Naive thymus-derived CD8-positive, alpha-beta T cell (primary cell): ENCODE measurements at places on chromosomes 5 and 9. TPM values are rescaled to one million over a fixed set of nuclear protein-coding genes. Genes with fewer than 3 reads are reported as not detected.

Gene PCDHGA2
- total RNA-seq: 0.16 TPM

DNA sequence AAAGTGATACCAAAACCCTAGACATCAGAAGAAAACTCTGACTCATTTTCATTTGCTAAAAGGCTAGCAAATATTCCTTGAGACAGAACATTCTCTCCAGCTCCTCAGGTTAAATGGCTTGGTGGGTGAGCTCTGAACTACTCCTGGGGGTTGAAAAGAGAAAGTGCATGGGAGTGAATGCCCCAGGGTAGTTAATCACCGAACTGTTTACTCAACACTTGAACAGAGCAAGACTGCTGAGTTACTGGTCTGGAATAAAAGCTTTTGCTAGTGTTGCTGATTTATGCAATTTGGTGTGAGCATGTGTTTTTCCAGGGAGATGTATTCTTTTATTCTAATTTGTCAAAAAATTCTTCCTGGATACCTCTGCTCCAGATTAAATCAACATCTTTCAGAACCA is 88.3 kb upstream of the PRDM9 start:
- no peak overlapping the region for H3K27ac ChIP-seq
- H3K36me3 ChIP-seq: no peaks in the 10 kb centered on the region
- H3K27me3 ChIP-seq: no peaks in the 10 kb centered on the region
- no peak for DNase-seq
- H3K4me3 ChIP-seq: no peak overlapping the region

Gene BNIP1
- total RNA-seq: 6.9 TPM

GRCh38 chr9:108049671-108050494 is 560.3 kb upstream of the KLF4 start:
- H3K27me3 ChIP-seq: peaks cover 2% of the 10 kb centered on the region
- DNase-seq: no peak
- no peak overlapping the region for H3K4me3 ChIP-seq

GRCh38 chr9:28892538-28892937 is 1319.3 kb upstream of the C9orf72 start:
- no peaks in the 10 kb centered on the region for H3K27me3 ChIP-seq
- H3K27ac ChIP-seq: no peak overlapping the region
- H3K36me3 ChIP-seq: no peaks in the 10 kb centered on the region
- no peak overlapping the region for H3K4me3 ChIP-seq
- no peaks in the 10 kb centered on the region for H3K4me1 ChIP-seq

GRCh38 chr5:135189024-135189423 is 155.0 kb upstream of the PITX1 start:
- H3K4me1 ChIP-seq: peaks cover 11% of the 10 kb centered on the region
- no peaks in the 10 kb centered on the region for H3K36me3 ChIP-seq
- peaks cover 10% of the 10 kb centered on the region for H3K27me3 ChIP-seq
- no peak for DNase-seq
- no peak overlapping the region for H3K4me3 ChIP-seq

Gene NR5A1
- not detected for total RNA-seq

- peaks cover 5% of the 10 kb centered on the region for H3K4me1 ChIP-seq
- no peaks in the 10 kb centered on the region for H3K27me3 ChIP-seq
- DNase-seq: no peak
- H3K36me3 ChIP-seq: no peaks in the 10 kb centered on the region
Observed at GRCh38 chr9:114709636-114710035, 27.6 kb upstream of the TEX48 start.

Gene FCN2
- total RNA-seq: not detected

- no peak for DNase-seq
- no peaks in the 10 kb centered on the region for H3K4me1 ChIP-seq
- H3K27ac ChIP-seq: no peak overlapping the region
Observed at GRCh38 chr5:175202463-175203068, 241.4 kb downstream of the DRD1 start.

DNA sequence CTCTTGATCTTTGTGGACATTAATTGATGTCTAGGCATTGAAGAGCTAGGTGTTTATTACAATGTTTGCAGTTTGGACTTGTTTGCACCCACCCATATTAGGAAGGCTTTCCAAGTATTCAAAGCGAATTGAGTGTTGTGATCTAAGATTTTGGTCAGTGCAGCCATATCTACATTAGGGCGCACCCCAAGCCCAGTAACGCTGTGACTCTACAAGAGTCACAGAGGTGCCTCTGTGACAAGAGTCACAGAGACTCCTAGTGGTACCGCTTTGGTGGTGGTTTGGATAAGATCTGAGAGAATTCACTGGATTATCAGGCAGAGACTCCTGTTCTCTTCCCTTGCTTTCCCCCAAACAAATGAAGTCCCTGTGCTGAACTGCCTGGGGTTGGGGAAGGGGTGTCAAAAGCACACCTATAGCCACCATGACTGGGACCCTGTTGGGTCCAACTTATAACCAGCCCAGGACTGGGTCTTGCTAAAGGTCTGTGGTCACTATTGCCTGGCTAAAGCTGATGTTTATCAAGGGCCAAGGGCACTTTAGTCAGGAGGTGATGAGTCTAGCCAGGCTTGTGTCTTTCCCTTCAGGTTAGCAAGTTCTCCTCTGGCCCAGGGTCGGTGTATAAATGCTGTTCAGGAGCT is 114.1 kb upstream of the RIOK2 start:
- DNase-seq: no peak
- no peak overlapping the region for H3K4me3 ChIP-seq
- H3K4me1 ChIP-seq: no peaks in the 10 kb centered on the region

Gene LSM11
- 5.1 TPM for total RNA-seq

GRCh38 chr9:128420651-128421481 is at the start of gene CERCAM:
CERCAM (plus strand) TSS chr9:128420857; CDS start chr9:128420878, 21 bp downstream.
- H3K27me3 ChIP-seq: peaks cover 10% of the 10 kb centered on the region
- no peaks in the 10 kb centered on the region for H3K4me1 ChIP-seq
- H3K27ac ChIP-seq: peak within 1 kb of the TSS; percentile 74
- DNase-seq: peak; percentile 52
- H3K4me3 ChIP-seq: peak within 1 kb of the TSS; percentile 82
- H3K36me3 ChIP-seq: no peaks in the 10 kb centered on the region

Gene CD74
- total RNA-seq: 288 TPM

DNA sequence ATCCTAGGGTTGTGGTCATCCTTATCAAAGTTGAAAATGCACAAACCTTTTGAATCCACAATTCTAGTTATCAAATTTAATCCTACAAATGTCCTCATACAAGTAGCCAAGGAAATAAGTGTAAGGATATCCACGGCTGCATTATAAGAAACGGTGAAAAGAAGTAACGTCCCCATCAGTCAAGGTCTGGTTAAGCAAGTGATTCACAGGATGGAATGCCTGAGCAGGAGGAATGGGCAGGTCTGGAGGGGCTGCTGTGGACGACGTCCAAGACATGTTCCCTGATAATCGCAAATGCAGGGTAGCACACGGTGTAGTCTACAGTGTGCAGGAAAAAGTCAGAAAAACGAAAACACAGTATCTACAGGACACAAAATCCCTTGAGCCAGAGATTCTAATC is 118.6 kb downstream of the ADAMTS2 start:
- H3K27me3 ChIP-seq: no peaks in the 10 kb centered on the region
- H3K27ac ChIP-seq: no peak overlapping the region
- DNase-seq: no peak
- H3K4me1 ChIP-seq: no peaks in the 10 kb centered on the region
- no peak overlapping the region for H3K4me3 ChIP-seq

DNA sequence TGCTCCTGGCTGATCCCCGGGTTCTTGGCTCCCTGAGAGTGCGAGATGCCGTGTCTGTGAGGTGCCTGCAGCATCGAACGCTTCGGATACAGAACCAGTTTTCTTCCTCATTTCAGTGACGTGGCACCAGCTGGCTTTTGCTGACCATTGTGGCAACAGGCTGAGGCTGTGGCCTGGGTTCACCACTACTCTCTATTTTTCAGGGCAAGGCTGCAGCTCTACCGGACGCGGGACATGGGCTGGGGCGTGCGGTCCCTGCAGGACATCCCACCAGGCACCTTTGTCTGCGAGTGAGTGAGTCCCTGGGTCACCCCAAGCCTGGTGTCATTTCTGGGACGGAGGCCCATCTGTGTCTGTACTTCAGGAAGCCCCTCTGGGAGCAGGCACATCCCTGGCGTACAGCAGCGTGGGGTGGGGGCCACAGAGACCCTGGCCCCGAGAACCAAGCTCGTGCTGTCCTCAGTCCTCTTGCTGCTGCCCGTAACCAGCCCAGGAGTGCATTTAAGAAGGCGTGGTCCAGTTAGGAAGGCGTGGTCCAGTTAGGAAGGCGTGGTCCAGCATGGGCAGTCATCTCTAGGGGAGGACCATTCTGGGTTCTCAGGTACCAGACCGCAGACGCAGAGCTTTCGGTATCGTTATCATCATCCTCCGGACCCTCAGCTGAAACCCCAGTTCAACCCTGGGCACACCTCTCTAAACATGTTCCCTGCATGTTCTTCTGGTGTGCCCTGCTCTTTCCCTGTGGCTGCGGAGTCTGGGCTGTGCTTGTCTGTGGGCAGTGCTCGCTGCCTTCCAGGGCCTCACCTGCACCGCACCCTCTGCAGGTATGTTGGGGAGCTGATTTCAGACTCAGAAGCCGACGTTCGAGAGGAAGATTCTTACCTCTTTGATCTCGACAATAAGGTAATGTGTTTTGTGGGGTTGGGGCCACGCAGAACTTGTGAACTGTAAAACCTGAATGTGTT is 60.1 kb upstream of the CACNA1B start:
- no peak for DNase-seq
- H3K27me3 ChIP-seq: no peaks in the 10 kb centered on the region
- H3K4me3 ChIP-seq: no peak overlapping the region
- no peak overlapping the region for H3K27ac ChIP-seq
- H3K4me1 ChIP-seq: no peaks in the 10 kb centered on the region

DNA sequence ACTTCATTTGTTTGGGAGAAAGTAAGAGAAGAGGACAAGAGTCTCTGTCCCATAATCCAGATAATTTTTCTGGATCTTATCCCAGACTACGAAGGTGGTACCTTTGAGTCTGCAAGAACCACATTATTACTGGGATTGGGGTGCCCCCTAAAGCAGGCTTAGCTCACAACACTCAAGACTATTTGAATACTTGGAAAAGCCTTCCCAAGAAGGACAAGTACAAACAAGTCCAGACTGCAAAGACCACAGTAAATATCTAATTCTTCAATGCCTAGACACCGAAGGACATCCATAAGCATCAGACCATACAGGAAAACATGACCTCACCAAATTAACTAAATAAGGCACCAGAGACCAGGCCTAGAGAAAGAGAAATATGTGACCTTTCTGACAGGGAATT is 40.2 kb upstream of the TMED7 start:
- H3K36me3 ChIP-seq: peaks cover 33% of the 10 kb centered on the region
- DNase-seq: no peak
- no peak overlapping the region for H3K4me3 ChIP-seq
- peaks cover 58% of the 10 kb centered on the region for H3K27me3 ChIP-seq
- no peak overlapping the region for H3K27ac ChIP-seq

DNA sequence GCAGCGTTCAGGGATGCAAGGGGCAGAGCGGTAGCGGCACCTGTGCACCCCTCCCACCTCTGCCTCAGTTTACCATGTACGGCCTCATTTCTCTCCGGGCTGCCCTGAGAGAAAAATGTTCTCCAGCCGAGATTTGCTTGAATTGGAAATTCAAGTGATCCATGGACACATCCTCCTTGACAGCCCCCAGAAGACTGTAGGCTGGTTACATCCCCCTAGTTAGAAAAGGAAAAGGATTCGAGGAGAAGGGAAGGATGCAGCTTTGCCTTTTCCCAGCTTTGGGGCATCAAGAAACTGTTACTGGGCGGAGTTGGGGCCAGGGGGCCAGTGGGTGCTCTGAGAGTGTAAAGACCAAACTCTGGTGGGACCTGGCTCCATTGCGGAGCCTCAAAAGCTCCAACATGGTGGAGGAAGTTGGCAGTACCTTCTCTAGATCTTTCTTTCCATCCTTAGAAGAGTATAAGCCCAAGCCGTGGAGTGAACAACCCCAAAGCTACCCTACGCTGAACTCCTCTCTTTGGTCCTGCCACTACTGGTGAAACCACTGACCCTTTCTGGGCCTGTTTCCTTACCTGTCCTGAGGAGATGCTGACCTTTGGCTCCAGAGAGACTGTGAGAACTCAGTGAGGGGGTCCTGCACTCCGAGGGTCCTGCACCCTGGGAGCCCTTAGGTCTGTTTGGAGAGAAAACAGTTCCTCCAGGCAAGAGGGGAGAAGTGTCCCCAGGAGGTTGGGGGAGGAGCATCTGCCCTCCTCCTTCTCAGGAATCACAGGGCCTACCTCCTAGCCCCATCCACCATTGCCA is 1.0 kb upstream of the BARX1 start:
- H3K36me3 ChIP-seq: peaks cover 7% of the 10 kb centered on the region
- DNase-seq: no peak
- no peak overlapping the region for H3K27ac ChIP-seq

GRCh38 chr9:94767331-94768072 is 41.0 kb downstream of the AOPEP start:
- no peak overlapping the region for H3K4me3 ChIP-seq
- H3K27me3 ChIP-seq: no peaks in the 10 kb centered on the region
- no peak overlapping the region for H3K27ac ChIP-seq
- H3K36me3 ChIP-seq: peaks cover 5% of the 10 kb centered on the region

GRCh38 chr9:99601571-99602111 is 220.0 kb upstream of the NR4A3 start:
- DNase-seq: no peak
- H3K27me3 ChIP-seq: peaks cover 4% of the 10 kb centered on the region
- H3K4me1 ChIP-seq: no peaks in the 10 kb centered on the region
- no peak overlapping the region for H3K4me3 ChIP-seq

- H3K4me3 ChIP-seq: no peak overlapping the region
- no peaks in the 10 kb centered on the region for H3K36me3 ChIP-seq
- no peak overlapping the region for H3K27ac ChIP-seq
Observed at GRCh38 chr9:27391040-27391895, 94.3 kb upstream of the EQTN start.

GRCh38 chr9:16545639-16546038 is 324.8 kb downstream of the BNC2 start:
- no peak for DNase-seq
- H3K4me3 ChIP-seq: no peak overlapping the region
- H3K27me3 ChIP-seq: no peaks in the 10 kb centered on the region
- no peak overlapping the region for H3K27ac ChIP-seq

DNA sequence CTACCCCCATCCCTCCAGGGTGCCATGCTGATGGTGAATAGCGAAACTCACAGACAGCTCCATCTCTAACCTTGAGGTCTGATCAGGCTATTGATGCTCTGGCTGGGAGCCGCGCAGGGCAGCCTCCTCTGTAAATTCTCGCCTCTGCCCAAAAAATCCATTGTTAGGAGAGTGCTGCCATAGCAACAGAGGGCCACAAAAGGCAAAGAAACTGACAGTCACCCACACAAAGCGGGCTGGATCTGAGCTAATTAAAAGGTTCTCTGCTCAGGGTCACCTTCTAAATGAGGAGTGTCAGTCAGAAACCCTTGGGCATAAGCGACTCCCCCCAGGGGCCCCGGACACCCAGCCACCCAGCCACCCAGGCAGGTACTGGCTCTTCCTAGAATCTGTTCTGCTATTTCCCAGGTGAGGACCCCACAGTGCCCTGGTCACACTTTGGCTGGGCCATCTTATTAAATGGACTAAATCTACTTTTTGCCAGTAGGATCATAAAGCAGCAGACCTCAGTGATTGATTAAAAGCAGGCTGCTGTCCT is 126.7 kb downstream of the MED10 start:
- no peak overlapping the region for H3K4me3 ChIP-seq
- H3K27me3 ChIP-seq: peaks cover 7% of the 10 kb centered on the region
- H3K27ac ChIP-seq: no peak overlapping the region
- no peaks in the 10 kb centered on the region for H3K36me3 ChIP-seq

- DNase-seq: no peak
- no peak overlapping the region for H3K4me3 ChIP-seq
- H3K4me1 ChIP-seq: no peaks in the 10 kb centered on the region
- H3K27ac ChIP-seq: no peak overlapping the region
- H3K36me3 ChIP-seq: no peaks in the 10 kb centered on the region
Observed at GRCh38 chr5:76145945-76146344, 62.8 kb downstream of the SV2C start.
